Neural progenitor cell (in vitro differentiated cells): ENCODE measurements at places on chromosomes 7 and 10. TPM values are rescaled to one million over a fixed set of nuclear protein-coding genes. Genes with fewer than 3 reads are reported as not detected.
A peak's percentile ranks its signal among the peaks of the same experiment; 100 is the strongest.

DNA sequence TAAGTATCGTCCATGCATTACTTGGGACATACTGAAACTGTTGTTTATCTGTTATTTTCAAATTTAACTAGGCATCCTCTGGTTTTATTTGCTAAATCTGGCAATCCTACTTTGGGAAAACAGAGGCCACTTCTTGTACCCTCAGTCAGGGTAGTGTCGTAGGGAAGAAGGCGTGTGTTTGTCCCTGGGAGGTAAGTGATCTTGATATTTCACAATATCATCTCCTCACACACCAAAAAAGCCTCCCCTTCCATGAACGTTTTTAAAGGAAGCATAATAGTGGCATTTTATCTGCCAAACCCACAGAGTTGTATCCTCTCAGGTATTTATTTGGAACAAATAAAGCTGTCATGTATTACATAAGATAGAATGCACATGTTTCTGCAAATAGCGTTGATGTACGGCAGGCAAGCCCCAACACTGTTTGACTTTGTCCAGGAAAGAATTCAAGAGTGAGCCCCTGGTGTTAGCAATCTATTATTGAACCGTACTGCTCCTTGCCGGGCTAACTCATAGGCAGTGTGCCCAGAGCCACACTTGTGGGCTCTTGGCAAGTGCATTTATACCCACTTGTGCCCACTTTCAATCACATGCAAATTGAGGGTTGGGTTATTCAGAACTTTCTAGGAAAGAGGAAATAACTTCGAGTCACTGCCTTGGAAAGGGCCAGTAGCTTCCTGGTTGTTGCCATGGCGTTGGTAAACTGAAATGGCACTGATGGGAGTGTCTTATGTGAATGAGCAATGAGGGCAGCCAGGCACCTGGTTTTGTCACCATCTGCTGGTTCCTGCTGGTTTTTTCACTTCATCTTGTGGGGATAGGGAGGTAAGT is 266.0 kb downstream of the USP6NL start:
- H3K4me3 ChIP-seq: no peak overlapping the region
- peaks cover 1% of the 10 kb centered on the region for H3K4me1 ChIP-seq
- H3K36me3 ChIP-seq: no peaks in the 10 kb centered on the region
- H3K27me3 ChIP-seq: no peaks in the 10 kb centered on the region
- DNase-seq: peak; percentile 24

Gene ING3
- 19.0 and 32.0 TPM in 2 replicates for total RNA-seq

DNA sequence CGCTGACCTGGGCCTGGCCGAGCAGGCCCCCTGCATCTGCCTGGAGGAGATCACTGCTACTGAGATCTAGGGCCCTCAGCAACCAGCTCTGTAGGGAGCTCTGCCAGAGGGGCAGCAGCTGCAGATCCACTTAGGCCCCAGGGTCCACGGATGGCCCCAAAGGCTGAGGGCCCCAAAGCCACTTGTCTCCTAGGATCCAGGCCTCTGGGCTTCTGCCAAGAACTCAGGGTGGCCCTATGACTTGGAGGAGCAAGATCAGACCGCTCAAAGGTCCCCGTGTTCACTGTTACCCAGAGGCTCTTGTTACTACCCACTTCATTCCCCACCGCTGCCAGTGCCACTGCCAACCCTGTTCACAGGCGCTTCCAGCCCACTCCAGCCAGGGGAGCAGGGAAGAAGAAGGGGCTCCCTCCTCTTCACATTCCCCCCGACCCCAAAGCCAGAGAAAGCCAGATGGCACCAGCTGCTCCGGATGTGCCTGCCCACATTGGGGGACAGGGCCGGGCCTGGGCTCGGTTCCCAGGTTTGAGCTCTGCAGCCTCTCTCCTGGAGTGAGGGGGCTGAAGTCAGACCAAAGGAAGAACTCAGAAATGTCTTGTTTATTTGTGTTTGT is 7.6 kb downstream of the LZTS2 start:
- no peak for DNase-seq
- H3K4me1 ChIP-seq: peaks cover 18% of the 10 kb centered on the region
- peak overlapping the region; percentile 53 for H3K27ac ChIP-seq
- H3K27me3 ChIP-seq: no peaks in the 10 kb centered on the region

DNA sequence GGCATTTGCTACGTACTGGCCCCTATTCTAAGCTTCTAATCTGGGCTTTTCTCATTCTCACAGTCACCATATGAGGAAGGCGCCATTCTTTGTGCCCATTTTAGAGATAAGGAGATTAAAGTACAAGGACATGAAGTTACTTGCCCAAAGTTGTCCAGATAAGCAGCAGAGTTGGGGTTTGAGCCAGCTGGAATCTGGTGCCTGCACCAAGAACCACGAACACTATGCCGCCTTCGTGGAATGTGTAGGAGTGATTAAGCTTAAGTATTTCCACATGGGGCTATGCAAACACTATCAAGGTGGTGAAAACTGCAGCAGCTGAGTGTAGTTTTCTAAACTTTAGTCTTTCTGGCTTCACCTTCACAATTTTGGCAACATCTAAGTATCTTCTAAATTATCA is 342.7 kb upstream of the ETV1 start:
- no peak overlapping the region for H3K4me3 ChIP-seq
- no peak for DNase-seq
- H3K4me1 ChIP-seq: no peaks in the 10 kb centered on the region
- H3K27ac ChIP-seq: no peak overlapping the region
- H3K36me3 ChIP-seq: no peaks in the 10 kb centered on the region

- no peaks in the 10 kb centered on the region for H3K36me3 ChIP-seq
- no peak overlapping the region for H3K27ac ChIP-seq
- no peaks in the 10 kb centered on the region for H3K27me3 ChIP-seq
- no peak for DNase-seq
These were observed 26.8 kb upstream of the FGL2 start for GRCh38 chr7:77226357-77226839.

DNA sequence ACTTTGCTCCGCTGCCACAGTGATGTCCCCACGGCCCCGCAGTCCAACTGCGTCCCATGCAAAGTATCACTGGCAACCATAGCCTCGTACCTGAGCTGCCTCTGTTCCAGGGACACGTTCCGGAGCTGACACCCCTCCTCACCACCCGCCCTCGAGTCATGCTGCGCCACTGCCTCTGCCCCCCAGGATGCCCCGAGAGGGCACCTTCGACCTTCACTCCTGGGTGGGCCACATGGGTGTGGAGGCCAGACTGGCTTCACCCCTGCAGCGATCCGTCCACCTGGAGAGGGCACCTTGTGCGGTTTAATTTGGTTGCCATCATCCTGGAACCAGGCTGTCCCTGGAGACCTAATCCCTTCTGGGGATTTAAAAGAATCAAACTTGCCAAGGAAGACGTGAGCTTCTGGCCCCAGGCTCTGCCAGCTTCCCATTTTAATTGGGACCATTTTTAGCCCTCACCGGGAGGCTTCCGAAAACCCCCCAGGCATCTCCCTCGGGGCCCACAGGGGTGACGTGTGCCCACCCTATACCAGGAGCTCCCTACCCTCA is 19.2 kb upstream of the TNRC18 start:
- no peak overlapping the region for H3K27ac ChIP-seq
- H3K36me3 ChIP-seq: no peaks in the 10 kb centered on the region
- H3K27me3 ChIP-seq: no peaks in the 10 kb centered on the region
- H3K4me3 ChIP-seq: no peak overlapping the region
- DNase-seq: no peak
- peaks cover 3% of the 10 kb centered on the region for H3K4me1 ChIP-seq

- H3K27me3 ChIP-seq: no peaks in the 10 kb centered on the region
- H3K4me3 ChIP-seq: no peak overlapping the region
- H3K4me1 ChIP-seq: peaks cover 22% of the 10 kb centered on the region
- no peak for DNase-seq
- H3K36me3 ChIP-seq: no peaks in the 10 kb centered on the region
- H3K27ac ChIP-seq: no peak overlapping the region
These were observed 153.4 kb upstream of the LRGUK start for GRCh38 chr7:133973710-133974109.

DNA sequence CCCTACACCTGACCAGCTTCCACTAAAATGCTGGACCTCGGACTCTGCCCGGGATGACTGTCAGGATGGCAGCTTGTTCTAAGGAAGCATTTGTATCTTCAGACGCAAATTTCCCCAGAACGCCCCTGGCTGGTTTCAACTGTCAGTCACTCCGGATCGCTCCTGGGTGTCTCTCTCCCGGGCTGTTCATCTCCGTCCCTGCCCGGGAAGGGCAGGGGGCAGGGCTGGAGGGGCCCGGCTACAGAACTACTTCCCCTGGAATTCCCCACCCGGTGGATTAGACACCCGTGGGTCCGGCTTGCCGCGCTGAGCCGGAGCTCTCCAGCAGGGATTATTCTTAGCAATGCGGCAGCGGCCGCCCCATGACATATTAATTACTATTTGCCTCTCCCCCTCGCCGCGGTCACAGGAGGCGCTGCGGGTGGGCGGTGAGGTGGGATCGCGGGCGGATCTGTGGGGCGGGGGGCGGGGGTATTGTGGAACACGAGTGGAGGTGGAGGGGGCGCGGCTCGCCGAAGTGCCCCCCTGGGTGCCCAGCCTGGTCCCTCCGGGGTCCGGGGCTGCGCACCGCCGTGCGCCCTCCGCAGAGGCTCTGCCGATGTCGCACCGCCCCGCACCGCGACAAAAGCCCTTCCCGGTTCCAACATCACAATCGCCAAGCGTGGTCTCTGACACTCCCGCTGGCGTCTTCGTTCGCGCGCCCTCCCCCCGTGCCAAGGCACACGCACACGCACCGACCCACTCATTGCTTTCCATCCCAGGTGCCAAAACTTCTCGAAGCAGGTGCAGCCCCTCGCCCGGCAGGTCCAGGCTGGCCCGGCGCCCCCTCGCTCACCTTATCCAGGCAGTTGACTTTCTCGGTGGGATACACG is 276.1 kb upstream of the NEBL start:
- no peaks in the 10 kb centered on the region for H3K36me3 ChIP-seq
- no peaks in the 10 kb centered on the region for H3K27me3 ChIP-seq
- no peak overlapping the region for H3K27ac ChIP-seq
- peak; percentile 64 for DNase-seq
- H3K4me3 ChIP-seq: peak overlapping the region; percentile 89
- peaks cover 42% of the 10 kb centered on the region for H3K4me1 ChIP-seq

DNA sequence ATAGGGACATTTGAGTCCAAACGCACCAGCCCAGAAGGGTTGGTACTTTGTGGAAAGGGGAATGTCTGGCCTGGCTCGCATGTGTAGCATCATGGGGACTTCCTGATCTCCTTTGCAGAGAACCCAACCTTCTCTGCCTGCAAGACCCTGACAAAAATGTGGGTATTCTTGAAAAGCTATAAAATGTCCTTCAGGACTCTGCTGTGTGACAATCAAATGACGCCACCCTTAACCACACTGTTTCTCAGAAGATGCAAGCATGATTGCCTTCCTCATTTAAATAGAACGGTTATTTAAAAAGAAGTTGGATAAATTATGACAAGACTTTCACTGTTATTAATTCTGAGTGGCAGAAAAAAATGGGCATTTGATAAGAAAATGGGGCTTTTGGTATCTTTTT is 15.1 kb upstream of the GPR15LG start:
- no peak overlapping the region for H3K27ac ChIP-seq
- no peak overlapping the region for H3K4me3 ChIP-seq
- no peak for DNase-seq
- no peaks in the 10 kb centered on the region for H3K27me3 ChIP-seq

GRCh38 chr10:122879339-122880273 is at the start of gene FAM24B:
Gene FAM24B (minus strand): TSS chr10:122879581. CDS start chr10:122850515, 29,066 bp downstream.
- no peak within 1 kb of the TSS for H3K27ac ChIP-seq
- peak; percentile 43 for DNase-seq
- no peaks in the 10 kb centered on the region for H3K36me3 ChIP-seq
- H3K4me3 ChIP-seq: no peak within 1 kb of the TSS
- no peaks in the 10 kb centered on the region for H3K27me3 ChIP-seq

GRCh38 chr7:36137258-36137657 is 15.8 kb upstream of the EEPD1 start:
- peaks cover 3% of the 10 kb centered on the region for H3K36me3 ChIP-seq
- no peaks in the 10 kb centered on the region for H3K27me3 ChIP-seq
- H3K4me3 ChIP-seq: no peak overlapping the region

DNA sequence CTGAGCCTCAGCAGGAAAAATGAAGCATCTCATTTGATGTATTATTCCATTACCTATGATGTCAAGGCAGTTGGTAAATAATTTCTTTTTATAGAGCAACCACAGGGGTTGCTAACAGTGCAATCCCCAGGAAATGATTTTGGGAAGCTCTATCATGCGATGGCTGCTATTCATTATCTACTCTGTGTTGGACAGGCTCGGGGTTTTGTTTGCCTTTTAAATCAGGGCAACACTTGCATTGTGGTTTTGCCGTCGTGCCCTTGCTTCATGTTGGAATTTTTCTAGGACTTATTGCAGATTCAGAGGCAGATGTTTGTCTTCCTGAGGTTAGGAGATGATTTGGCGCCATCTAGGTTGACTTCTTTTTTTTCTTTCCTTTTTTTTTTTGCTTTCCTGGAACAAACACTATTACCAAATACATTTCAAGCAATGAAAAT is 128.4 kb downstream of the BICC1 start:
- no peak overlapping the region for H3K27ac ChIP-seq
- no peak overlapping the region for H3K4me3 ChIP-seq
- H3K36me3 ChIP-seq: no peaks in the 10 kb centered on the region
- DNase-seq: peak; percentile 7

GRCh38 chr10:49606981-49607535 is 3.1 kb upstream of the SLC18A3 start:
- H3K36me3 ChIP-seq: no peaks in the 10 kb centered on the region
- DNase-seq: peak; percentile 93

- H3K4me1 ChIP-seq: no peaks in the 10 kb centered on the region
- no peak for DNase-seq
- no peak overlapping the region for H3K4me3 ChIP-seq
- no peaks in the 10 kb centered on the region for H3K36me3 ChIP-seq
These were observed 63.5 kb downstream of the RABGEF1 start for GRCh38 chr7:66804001-66804400.

DNA sequence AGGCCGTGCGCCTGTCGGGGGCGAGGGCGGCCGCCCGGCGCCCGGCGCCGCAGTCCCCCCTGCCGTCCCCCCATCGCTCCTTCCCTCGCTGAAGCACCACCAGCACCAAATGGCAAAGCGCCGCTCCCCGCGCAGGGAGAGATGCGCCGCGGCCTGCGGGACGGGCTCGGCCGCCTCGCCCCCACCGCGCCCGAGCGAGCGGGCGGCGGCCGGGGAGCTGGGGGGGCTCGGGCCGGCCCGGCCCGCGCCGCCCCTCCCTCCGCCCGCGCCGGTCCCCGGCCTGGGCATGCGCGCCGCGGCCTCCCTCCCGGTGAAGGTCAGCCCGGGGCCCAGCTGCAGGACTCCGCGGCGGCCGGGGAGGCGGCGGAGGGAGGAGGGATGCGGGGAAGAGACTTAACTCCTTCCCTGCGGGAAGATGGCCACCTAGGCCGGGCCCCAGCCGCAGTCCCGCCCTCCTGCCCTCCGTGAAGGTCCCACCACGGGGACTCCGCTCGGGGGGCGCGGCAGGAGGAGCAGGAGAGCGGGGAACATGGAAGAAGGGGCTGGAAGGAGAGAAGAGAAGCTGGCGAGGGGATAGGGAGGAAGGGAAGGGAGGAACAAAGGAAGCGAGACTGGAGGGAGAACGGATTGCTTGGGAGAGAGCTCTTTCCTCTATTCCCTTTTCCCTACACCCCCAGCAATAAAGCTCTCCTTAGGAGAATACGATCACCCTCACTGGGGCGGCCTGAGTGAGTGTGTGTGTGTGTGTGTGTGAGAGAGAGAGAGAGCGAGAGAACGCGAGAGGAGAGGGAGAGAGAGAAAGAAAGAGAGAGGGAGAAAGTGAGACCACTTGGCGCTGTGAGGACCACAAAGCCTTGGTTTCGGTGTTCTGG is 3.4 kb upstream of the SMARCD3 start:
- H3K36me3 ChIP-seq: no peaks in the 10 kb centered on the region
- peaks cover 44% of the 10 kb centered on the region for H3K4me1 ChIP-seq
- H3K27me3 ChIP-seq: peaks cover 64% of the 10 kb centered on the region
- peak; percentile 83 for DNase-seq
- no peak overlapping the region for H3K27ac ChIP-seq
- H3K4me3 ChIP-seq: peak overlapping the region; percentile 90

Gene CNTNAP2
- 110 and 126 TPM in 2 replicates for total RNA-seq
